ENCODE measurements at places on chromosomes 5 and 9.
A peak's percentile ranks its signal among the peaks of the same experiment; 100 is the strongest.

DNA sequence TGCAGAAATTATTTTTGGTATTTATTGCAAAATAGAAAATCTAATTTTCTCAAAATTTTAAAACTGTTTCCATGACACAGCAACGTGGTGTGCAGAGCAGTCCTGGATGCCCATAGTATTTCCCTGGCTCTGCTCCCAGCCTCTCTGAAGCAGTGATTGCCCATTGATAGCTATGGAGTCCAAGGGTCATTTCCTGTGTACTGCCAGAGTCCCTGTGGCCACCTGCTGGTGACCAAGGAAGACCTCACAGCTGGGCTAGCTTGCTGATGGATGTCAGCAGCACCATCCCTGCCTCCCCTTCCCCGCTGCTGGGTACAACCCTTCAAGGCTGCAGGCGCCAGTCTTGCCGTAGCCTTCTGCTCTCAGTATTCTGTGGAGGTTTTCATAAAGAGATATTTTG is 184.1 kb downstream of the DIRAS2 start:
- no peak for DNase-seq

- DNase-seq, result no peak
Measured at GRCh38 chr5:30113542-30113941, 1079.9 kb upstream of the CDH6 start.

DNA sequence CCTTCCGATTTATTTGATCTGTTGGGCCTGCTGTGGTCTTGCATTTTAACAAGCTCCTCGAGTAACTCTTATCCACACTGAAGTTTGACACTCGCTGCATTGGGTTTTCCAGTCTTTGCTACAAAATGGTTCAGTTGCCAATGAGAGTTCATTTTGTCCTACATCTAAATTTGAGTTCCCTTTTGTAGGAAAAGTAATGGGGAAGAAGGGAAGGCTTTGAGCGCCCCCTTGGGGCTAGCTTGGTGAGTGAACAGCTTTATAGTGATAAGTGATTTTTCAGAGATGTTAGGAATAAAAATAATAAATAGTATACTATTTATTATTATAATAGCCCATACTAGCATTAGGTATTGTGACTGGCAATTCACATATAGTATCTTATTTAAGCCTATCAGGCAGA is 89.9 kb upstream of the GNAQ start:
- peak; percentile 25 for DNase-seq

GRCh38 chr5:43348207-43348606 is 35.0 kb upstream of the HMGCS1 start:
- no peak for DNase-seq

GRCh38 chr9:131126059-131126426 is 657 bp downstream of the NUP214 start:
- DNase-seq, result no peak

DNA sequence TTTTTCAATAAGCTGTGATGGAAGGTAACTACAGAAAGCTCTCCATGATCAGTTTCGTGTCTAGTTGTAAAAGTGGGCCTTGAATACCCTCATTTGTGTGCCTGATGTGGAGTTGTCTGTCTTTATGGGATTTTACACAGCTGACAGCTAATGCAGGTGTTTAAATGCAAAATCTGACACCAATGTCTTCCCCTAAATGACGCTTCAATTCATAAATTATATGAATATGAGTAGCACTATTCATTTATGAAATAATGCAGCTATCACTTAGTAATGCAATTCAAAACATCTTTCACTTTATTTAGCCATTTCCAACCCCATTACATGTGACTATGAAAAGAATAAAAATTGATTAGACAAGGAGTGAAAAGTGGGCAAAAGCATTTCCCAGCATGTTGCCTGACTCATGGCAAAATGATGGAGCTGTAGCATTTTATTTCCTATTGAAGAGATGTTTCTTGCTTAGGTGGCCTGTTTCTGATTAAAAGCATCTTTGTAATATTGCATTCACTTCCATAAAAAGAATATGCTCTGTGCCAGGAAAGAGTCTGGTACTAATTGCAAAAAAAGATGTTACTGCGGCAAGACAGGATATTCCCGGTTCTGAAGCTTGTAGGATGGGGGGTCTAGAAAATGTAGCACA is 116.7 kb upstream of the HAPLN1 start:
- DNase-seq, result no peak

GRCh38 chr9:14006386-14007187 is 307.4 kb downstream of the NFIB start:
- no peak for DNase-seq

DNA sequence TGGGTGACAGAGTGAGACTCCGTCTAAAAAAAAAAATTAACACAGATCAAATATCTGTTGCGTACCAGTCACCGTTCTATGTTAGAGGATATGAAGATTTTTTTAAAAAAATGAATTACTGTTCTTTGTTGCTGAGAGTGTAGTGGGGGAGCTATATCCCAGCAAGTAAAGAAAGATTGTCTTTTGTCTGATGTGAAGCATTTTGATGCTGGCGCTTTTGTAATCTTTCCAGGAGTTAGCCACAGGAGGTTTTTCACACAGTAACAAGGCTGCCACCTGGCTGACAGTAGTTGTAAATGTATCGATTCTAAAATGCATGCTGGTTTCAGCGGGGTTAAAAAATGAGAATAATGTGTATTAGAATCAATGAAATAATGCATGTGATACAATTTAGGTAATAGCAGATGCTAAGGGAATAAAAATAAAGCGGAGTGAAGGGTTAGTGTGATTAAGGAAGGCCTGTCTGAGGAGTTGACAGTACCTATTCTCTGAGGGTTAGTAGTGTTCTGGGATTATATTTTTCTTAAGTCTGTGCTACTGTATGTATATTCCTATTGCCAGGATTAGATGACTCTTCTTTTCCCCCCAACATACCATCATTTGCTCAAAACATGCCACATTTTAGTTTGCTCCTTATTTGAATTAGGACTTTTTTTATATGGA is 3.4 kb downstream of the LMNB1 start:
- peak; percentile 17 for DNase-seq

- no peak for DNase-seq
Measured at GRCh38 chr5:109907189-109907588, 217.5 kb downstream of the MAN2A1 start.

DNA sequence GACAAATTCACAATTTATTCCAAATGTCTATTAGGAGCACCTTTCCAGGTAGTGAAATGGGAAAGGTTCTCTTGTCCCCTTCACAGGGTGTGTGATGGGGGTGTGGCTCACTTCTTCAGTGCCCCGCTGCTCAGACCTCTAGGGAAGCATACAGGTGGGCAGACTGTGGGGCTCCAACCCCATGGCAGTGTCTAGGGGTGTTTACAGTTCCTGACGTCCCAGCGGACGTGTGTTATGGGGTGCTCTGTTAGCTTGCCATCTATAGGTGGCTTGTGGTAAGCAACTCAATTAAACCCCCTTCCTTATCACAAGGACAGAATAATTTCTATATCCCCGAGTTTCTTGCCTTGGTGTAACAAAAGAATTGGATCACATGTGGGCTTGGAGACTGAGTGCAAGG is 67.4 kb upstream of the SPINK5 start:
- no peak for DNase-seq

Measured in stimulated activated CD4-positive, alpha-beta T cell treated with anti-CD3 and anti-CD28 coated beads, TNF-alpha, amount 100 ng/mL, for 48 hours (primary cell).